ENCODE measurements at places on chromosomes 7 and 10.

- no peak for DNase-seq
These were observed 90.4 kb upstream of the FAM171A1 start for GRCh38 chr10:15461353-15462108.

DNA sequence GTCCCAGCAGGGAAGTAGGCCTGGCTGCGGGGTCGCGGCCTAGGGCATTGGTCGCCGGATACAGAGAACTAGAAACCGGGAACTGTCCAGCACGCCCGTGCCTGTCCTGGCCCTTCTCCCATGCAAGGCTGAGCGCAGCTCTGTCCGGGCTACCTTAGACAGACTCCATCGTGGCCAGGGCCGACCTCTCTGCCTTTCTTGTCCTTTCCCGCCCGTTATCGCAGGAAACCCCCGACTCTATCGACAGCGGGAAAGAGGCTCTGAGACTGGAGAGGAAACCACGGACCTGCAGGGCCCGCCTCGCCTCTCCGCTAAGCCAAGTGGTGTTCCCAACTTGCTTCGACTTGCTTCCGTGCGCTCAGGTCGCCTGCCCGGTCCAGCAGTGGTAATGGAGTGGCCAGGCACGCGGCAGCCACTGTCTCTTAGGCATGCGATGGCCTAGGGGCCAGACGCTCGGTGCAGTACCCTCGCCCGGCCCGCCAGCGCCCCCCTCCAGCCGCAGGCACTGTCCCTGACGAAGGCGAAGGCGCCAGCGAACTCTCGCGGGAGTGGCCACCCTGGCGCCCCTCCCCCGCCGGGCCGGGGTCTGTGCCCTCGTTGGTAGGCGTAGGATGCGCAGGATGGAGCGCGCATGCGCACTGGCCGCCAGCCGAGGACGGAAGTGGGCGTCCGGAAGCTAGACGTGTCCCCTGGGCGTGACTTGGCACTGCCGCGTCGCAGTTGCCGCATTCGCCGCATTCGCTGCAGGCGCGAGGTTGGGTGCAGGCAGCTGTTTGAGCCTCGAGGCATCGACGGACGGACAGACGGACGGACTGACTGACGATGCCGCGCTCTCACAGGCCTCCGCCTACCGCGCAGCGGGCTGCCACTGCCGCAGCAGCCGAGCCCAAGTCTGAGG, 54.4 kb downstream of the MCMBP start:
- DNase-seq, result peak; percentile 6

- peak; percentile 14 for DNase-seq
These were observed 174.5 kb upstream of the HDAC9 start for GRCh38 chr7:18320971-18321567.

DNA sequence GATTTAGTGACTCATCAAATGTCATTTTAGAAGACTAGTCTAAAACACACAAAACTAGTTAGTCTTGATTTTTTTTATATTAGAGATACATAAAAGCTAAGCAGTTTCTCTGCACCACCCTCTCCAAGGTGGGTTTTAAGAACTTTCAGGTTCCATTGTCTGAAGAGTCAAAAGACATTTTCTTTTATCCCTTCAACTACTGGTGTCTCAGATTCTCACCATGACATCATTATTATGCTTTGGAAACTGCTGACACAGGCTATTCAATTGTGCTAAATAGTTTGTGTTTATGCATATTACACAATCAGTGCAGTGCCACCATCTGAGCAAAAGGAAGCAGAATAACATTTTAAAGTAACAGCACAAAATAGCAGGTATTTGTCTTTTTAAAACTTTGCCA, 52.2 kb downstream of the IGF2BP3 start:
- no peak for DNase-seq

- no peak for DNase-seq
These were observed 254.1 kb downstream of the ZMYND11 start for GRCh38 chr10:389261-389790.

DNA sequence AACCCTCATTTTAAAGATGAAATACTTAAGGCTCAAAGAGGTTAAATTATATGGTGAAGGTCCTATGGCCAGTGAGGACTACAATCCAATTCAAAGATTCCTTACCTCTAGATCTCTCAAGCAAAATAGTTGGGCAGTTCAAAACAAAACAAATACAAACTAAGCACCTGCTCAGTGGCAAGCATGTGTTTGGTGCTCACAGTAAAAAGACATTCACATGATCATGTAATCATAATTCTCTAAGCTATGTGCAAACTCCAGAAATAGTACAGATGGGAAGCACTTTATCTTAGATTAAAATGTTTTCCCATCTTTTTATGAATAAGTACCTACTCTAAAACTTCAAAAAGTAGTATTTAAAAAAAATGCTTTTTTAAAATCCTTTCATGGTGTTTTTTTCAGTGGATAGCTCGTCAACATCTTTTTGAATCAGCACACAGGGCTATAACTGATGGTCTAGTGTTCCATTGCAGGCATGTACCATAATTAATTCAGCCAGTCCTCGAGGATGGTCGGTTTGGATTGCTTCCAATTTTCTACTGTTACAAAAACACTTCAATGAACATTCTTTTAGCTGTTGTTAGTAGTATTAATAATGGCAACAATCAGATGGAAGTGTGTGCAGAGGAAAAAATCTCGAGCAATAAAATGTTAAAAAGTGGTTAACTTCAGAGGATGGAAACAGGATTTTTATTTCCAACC, 58.4 kb downstream of the CHCHD3 start:
- DNase-seq, result no peak

DNA sequence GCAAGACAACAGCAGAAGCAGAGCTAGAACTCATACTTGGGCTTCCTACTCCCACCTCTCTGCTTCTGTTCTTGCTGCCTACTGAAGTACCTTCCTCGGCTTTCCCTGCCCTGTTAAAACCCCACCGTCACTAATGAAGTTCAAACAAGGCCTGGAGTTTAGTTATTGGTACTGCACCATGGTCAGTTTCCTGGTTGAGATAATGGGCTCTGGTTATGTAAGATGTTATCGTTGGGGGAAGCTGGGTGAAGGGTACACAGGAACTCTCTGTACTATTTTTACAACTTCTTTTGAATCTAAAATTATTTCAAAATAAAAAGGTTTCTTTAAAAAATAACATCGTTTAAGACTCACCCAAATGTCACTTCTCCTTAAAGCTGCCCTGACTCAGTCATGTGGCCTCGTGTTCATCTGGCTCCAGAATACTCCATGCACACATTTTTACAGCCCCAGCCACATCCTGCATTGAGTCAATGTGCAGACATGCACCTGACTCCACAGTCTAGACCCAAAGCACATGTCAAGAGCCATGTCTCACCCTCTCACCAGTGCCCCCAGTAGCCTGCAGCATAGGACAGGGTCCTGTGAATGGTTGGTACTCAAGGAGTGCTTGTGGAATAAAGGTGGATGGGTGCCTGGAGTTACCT, 36.9 kb upstream of the AQP1 start:
- DNase-seq, result no peak

DNA sequence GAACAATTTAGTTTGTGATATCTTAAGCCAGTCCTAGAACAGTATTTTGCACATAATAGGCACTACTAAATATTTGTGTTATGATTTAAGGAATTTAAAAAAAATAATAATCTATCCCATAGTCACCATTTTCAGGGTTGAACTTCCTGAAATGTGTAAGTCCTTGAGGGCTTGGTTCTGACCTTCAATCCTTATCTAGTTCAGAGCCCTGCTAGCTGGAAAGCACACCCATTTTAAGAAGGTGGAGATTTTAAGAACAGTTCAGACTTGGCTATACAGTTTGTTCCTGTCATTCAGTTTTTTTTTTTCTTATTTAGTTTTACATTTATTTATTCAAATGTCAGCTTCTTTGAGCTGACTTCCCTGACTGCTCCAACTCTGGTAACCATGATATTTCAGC, 183.4 kb upstream of the MAGI2 start:
- DNase-seq, result no peak

DNA sequence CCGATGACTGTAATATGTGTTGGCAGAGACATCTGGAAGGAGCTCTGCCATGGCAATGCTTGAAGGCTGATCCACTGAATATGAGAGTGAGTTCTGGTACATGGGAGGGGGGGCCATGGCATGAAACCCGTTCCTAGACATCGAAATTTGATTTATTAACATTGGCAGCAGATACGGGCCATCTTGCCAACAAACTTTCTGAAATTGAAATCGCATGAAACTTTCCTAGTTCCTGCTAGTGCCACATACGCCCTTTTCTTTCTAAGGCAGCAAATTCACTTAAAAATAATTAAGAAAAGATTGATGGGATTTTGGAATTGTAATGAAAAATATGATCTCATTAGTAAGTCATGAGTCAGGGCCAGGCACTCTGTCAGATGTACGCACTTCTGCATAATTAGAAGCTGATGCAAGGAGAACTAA, 91.8 kb upstream of the KMT2C start:
- DNase-seq, result no peak

- DNase-seq, result no peak
These were observed 8.0 kb downstream of the DMBT1 start for GRCh38 chr10:122568551-122568950.

GRCh38 chr7:95432606-95433005, 2.2 kb downstream of the PON2 start:
- DNase-seq, result no peak

DNA sequence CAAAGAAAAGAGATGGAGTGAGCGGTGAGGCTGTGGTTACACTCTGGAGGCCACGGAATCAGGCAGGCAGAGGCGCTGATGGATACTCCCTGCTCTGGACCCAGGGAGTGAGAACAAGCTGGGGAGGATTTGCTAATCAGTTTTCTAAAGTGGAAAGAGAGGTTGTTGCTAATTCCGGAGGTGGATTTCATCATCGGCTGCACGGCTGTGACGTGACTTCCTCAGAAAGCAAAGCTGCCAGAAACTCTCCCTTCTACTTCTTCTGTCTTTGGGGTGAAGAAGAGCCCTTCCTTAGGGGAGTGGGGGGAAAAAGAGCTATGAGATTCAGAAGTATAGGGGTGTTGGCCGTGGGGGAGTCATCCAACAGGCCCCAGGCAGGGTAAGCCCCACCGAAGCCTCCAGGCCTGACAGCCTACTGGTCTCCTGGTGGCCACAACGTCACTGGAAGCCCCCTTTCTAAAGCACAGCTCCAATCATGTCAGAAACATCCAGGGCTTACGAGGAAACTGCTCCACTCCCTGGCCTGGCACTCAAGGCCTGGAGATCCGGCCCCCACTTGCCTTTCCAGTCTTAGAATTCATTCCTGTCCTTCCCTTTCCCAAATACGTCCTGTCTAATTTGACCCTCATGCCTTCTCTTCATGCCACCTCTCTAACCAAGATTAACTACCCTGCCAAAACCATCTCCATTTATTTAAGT, 114.5 kb downstream of the HIP1 start:
- no peak for DNase-seq

GRCh38 chr7:73682745-73683055, 553 bp downstream of the DNAJC30 start:
- no peak for DNase-seq

DNA sequence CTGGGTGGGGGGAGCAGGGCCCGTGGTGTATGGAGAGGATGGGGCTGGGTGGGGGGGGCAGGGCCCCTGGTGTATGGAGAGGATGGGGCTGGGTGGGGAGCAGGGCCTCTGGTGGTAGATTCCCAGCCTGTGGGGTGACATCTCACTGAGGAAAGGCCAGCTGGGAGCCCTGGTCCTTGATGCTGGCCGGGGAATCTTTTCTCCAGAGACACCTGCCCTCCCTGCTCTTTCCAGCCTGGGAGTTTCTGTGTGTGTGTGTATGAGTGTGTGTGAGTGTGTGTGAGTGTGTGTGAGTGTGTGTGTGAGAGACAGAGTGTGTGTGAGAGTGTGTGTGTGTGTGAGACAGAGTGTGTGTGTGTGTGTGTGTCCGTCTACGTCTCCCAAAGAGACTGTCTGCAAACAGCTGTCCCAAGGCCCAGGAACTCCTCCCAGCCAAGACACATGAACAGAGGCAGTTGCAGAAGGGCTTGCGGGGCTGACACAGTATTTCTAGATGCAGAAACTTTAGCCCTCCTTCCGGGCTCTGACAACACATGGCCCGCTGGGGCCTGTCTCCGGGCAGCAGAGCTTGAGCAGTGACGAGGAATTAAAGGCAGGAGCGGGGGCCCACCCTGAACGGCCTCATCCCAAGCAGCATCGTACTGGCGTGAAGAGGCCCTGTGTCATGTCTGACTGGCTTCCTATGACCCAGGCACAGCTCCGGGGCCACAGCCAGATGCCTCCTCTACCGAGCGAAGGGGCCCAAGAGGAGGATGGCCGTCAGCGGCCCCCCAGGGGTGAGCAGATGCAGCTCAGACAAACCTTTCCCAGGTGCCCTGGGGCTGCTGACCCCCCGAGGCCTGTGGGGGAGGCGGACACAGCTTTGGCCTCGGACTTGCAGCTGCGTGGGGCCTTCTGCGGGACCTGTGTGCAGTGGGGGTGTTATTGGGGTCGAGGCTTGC, 24.3 kb downstream of the FAM20C start:
- no peak for DNase-seq

DNA sequence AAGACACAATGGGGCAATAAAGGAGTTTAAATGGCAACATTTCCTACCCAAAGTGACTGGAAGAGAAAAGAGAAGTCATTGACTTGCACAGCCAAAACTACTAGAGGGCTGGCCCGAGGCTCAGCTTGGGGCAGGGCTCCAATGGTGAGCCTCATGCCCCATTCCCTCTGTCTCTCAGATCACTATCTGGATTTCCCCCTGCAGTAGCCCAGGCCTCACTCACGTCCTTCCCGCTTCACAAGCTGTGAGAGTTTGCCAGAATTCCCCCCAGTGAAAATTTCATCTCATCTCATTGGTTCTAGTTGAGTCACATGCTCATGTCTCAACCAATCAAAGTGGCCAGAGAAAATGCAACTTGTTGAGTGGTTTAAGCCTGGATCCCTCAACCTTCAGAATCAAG, 181.3 kb downstream of the WDR11 start:
- DNase-seq, result no peak

- no peak for DNase-seq
These were observed at the start of gene MAGI2 for GRCh38 chr7:79453558-79454360. Gene MAGI2 (minus strand): TSS chr7:79453667. CDS start chr7:79453320, 347 bp downstream.

GRCh38 chr7:46191776-46192175, 270.7 kb upstream of the IGFBP3 start:
- DNase-seq, result no peak

DNA sequence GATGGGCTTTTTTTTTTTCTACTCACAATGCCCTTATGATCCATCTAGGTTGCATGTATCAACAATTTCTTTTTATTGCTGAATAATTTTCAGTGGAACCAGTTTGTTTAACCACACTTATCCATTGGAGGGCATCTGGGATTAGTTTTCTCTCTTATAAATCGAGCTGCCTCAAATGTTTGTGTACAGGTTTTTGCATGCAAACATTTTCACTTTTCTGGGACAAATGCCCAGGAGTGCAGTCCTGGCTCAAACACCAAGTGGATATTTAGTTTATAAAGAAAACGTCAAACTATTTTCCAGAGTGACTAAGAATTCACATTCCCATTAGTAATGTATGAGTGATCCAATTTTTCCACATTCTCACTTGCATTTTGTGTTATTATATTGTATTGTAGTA, 313.4 kb downstream of the CXCL12 start:
- no peak for DNase-seq

- DNase-seq, result no peak
These were observed 22.0 kb downstream of the PROSER2 start for GRCh38 chr10:11845113-11845512.

GRCh38 chr7:158393926-158394625, 193.5 kb downstream of the PTPRN2 start:
- no peak for DNase-seq

- no peak for DNase-seq
These were observed 4.9 kb upstream of the KLHL7 start for GRCh38 chr7:23100697-23101096.
